ENCODE measurements at places on chromosomes 11 and 22.

DNA sequence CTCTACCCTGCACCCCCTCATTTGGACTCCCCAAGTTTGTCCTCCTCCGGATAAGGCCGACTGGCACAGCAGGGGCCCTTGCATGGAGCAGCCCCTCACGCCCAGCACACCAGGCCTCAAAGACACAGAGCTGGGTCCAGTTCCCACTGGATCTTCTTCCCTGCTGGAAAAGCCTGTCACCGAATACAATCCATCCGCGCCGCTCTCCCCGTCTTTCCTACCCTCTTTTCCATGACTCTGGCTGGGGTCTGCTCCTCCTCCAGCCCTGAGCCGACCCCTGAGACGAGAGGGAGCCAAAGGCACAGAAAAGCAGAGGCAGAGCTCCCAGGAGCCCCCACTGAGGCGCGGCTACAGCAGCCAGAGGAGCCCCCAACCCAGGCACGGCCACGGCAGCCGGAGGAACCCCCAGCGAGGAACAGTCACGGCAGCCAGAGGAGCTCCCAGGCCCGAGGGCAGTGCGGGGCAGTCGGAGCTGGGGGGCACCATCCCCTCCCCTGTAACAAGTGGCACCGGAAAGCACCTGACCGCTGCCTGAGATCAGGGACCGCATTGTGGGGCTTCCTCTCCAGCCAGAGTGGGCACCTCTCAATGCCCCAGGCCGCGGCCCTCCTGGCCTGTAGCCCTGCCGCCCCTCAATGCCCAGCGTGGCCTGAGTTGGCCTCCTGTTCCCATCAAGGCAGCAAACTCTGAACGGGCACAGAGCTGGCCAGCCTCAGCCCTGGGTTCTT is 12.0 kb downstream of the ALG12 start:
- no peak for DNase-seq

DNA sequence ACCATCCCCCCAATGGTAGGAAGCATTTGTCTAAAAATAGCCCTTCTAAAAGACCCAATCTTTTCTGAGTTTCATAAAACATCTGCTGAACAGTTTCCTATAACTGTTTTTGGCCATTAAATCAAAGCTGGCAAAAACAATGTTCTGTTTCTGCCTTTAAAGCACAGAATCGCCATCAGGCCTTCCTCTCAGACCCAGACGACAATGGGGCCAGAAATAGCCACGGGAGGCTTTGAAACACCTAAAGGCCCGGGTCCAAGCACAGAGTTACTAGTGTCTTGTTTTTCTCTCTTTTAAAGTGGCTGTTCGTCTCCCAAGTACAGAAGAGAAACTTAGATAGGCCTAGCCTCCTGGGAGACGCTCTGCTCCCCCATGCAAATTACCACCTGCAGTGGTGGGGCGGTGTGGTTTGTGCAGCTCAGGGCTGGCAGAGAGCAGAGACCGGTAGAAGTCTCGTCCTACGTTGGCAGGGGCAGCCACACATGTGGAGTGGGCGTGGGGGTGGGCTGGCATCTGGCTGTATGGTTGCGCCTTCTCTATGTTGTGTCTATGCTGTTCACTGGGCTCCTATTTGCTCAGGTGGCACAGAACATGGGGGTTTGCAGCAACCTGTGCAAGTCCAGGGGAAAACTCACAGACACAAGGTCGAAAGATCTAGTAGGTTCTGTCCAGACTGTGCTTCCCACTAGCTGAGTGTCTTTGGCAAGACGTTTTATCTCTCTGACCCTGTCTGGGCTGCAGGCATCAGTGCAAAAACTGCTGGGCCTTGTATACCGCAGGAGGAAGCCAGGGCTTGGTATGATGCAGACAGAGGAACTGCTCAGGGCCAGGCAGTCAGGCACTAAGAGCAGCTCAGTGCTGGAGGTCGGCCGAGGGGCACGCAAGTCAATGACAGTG is 23.6 kb upstream of the ETS1 start:
- DNase-seq: peak; percentile 44

DNA sequence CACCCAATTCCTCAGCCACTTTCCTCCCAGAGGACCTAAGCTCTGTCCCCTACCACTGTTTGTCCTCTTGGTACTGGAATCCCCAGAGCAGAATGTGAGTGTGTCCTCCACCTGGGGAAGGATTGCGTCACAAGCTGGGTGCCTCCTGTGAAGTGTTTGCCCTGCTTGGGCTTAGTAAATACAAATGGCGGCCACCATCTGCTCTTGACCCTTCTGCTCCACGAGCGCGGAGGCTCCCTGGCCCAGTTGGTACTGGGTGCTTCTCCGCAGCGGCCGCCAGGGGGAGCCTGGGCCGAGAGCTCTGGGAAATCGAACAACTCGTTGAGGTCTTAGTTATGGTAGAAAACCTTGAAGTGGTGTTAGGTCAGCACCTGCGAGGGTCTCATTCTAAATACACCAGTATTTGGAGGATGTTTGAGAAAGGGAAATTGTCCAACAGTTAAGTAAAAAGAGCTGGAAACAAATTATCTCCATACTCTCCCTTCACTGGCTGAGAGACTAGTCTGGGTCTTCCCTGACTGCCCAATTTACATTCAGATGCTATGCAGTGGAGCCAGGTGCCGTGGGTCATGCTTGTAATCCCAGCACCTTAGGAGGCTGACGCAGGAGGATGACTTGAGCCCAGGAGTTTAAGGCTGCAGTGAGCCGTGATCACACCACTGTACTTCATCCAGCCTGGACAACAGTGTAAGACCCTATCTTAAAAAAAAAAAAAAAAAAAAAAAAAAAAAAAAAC is 74.6 kb upstream of the TEAD1 start:
- no peak for DNase-seq

- DNase-seq: no peak
Measured at GRCh38 chr11:66443602-66444001, 5.0 kb upstream of the MRPL11 start.

- no peak for DNase-seq
Measured at GRCh38 chr11:766106-766935, 11.0 kb downstream of the GATD1 start.

DNA sequence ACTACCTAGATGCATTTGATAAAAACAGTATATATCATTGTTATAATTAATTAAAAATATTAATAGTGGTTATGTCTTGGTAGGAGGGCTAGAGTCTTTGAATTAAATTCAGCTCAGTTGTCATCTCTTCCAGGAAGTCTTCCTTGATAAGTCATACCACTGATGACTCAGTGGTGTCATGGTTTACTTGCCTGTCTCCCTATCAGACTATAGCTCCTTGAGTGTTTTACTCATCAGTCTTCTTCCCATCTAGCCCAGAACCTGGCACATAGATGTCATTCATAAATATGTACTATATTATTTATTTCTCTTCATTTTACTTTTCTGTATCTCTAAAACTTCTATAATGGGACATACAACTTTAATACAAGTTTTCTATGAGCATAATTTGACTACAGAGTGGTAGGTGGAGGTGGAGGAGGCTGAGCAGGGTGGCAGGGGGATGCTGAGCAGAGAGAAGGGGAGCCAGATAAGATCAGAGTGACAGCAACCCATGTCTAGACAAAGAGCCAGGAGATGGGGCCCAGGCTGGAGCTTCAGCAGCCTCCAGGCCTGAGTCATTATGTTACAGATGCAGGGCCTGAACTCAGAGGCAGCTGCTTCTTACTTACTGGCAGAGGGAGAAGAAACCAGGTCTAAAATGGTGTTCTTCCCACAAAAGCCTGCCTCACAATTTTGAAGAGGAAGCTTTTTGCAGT is 82.3 kb upstream of the PHOX2A start:
- DNase-seq: no peak

DNA sequence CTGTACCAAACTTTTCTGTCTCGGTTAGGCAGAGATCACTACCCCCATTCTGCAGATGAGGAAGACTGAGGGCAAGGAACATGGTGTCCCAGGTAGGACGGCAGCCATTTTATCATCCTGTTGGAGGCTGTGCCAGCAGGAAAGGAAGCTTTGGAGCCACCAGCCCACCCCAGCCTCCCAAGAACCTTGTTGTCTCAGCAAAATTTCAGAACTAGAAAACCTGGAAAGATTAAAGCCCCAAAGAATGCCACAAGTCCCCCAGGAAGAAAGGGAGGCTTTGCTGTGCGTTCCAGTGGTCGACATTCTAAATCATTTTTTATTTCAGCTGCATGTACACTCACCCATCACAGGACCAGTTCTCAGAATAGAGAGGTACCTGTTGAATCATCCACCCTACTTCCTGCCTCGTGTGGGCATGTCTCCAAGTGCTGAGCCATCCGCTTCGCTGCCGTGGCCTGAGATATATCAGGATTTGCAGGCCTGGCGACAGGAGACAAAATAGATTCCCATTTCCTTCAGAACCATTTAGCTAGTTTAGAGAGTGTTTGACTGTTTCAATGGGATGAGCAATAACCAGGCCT is 13.0 kb upstream of the EIF3D start:
- DNase-seq: no peak

- no peak for DNase-seq
Measured at GRCh38 chr11:104332110-104332509, 168.2 kb upstream of the PDGFD start.

DNA sequence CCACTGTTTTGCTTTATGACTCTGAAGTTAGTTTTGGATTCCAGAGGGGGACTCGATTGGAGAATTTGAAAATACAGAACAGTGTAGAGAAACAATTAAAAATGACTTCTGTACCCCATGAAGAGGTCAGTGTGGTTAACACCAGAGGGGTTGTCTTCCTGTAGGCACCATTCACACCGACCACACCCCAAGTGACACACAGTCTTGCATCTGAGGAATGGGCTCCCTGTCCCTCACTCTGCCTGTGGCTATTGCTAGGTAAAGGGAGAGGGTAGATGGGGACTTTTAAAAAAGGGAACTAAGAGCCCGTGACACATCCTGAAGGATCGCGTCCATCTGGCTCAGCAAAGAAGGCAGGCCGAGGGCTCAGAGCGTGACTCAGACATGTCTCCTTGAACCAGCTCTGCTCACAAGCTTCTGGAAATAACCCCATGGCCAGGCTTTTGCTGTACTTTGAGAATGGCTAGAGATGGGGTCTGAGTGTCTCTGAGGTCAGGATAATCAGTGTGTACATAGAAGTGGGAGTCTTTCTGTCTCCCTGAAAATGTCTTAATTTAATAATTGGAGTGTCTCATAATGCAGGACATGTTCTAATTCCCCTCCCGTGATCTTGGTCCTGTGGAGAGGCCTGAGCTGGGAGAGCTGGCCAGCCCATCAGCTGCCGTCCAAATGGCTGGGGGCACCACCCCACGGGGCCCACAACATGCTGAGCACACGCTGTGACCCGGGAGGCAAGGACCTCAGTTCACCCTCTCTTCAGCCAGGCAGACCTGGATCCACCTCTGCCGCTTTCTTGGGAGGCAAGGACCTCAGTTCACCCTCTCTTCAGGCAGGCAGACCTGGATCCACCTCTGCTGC is 39.3 kb downstream of the SGSM1 start:
- DNase-seq: no peak

DNA sequence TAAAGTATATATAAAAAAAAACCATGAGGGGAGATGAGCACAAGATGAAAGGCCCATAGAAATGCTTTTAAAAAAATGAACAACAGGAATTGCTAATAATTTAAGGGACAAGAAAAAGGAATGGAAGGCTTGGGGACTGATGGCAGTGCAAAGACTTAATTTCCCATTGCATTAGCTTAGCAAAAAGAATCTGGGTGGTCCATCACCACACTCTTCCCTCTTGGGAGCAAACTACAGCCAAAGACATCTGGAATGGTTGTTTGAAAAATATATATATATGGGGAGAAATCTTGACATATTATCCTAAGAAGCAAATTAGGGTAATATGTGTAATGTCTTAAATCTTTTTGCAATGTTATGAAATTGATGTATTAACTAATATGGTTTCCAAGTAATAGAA is 727.1 kb downstream of the METTL15 start:
- no peak for DNase-seq

DNA sequence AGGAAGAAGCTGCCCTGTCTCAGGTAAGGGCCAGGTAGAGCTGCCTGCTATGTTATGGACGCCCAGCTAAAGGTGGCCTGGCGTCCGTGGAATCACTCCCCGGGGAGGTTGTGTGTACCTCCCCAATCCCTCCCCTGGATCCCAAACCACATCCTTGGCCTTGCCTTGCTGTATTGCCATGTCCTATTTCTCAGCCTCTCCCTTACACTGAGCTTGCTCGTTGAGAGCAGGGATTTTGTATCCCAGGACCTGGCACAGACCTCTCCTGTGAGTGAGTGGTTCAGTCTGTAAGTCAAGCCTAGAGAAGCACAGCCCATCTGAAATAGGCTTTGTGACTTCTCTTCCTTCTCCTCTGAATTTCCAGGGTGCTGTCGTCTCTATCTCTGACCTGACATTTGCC is 53.9 kb downstream of the TRAF6 start:
- no peak for DNase-seq

DNA sequence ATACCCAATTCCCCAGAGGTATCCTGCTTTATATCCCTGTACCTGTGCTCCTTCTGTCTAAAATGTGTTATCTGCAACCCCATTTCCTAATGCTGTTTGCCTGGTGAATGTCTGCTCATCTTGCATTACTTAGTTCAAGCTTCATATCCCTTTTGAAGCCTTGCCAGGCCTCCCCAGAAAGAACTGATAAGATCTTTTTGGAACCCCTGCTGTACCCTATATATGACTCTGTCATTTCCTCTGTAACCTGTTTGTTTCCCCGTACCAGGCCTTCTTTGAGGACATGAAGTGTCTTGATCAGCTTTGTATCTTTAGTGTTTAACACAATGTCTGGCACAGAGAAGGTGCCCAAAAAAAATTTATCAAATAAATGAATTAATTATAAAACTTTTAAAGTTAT is 77.6 kb downstream of the LIF start:
- no peak for DNase-seq

DNA sequence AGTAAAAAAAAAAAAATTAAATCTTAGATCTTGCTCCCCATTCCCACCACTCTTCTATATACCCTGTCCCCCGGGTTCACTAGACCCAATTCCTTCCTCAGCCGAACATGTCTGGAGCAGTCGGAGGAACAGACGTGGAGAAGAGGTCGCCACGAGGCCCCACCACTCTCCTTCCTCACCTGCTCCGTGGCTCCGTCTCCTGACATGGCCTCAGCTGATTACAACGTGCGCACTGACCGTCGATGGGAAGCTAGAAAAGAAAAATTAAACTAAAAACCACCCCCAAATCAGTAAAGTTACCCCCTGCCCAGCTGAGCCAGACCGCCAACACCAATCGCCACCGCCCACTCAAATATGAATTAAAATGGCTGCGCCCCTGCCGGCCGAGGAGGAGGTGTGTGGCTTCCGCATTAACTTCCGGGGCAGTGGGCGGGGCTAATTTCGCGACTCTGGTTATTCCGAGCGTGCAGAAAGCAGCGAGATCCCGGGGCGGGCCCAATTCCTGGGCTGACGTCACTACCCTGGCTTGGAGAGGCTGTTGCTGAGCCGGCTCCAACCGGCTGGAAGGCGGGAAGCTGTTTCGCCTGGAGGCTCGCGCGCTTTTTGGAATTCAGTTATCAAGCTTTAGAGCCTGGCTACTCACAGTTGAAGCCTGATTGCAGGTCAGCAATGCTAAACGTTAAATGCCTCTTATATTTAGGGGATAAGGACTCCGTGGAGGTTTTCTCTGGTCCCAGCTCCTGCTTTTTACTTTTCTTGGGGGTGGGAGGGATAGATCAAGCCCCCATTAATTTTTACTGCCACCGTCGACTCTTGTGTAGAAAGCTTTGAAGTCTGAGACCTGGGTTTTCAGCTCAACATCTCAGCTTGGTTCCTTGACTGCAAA is at the start of gene CSTF3:
CSTF3 (minus strand) TSS at position 361 of the 886 bp plus-strand sequence; CDS start at position 206, 155 bp downstream.
- peak; percentile 94 for DNase-seq

- DNase-seq: no peak
Measured at GRCh38 chr11:79413268-79413667, 27.6 kb downstream of the TENM4 start.

All from stimulated activated CD8-positive, alpha-beta memory T cell treated with anti-CD3 and anti-CD28 coated beads, Interleukin-15, amount 100 ng/mL, for 4 hours (primary cell).